ENCODE measurements at places on chromosomes 7 and 10. TPM values are rescaled to one million over a fixed set of nuclear protein-coding genes. Genes with fewer than 3 reads are reported as not detected.

Gene EN2
- not detected for total RNA-seq

Gene EPO
- total RNA-seq: not detected

Gene MYL7
- total RNA-seq: 2.7 TPM

Gene RBP4
- 1.9 TPM for total RNA-seq
